ENCODE measurements at places on chromosomes 13 and 19.

DNA sequence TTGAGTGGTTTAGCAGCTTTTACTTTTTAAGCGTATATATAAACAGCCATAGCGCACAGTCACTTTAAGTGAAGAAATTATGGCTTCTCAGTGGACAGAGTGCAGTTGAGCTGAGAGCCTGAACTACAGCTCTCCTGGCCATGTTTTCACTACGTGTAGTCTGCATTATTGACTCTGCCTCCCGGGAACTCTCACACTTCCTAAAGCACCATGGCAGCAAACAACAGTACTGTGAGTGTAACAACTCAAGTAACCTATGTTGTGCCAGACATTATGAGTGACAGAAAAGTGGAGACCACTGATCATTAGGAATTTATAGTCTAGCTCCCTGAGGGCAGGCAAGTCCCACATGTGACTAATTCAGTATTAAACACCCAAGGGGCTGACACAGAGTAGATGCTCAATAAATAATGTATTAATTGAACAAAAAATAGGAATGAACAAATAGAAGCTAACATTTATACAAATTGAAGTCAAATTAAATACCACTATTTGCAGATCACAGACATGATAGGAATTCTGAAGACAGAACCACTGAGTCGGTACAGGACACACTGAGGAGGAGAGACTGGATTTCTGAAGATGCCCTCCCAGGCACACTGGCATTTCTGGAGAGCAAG, 19.7 kb downstream of the EFNB2 start:
- no peak for DNase-seq

- DNase-seq = no peak
Observed at GRCh38 chr13:113192902-113193301, 15.6 kb downstream of the PCID2 start.

- peak; percentile 62 for DNase-seq
Observed at GRCh38 chr13:75537401-75538365, at the start of gene COMMD6. Gene COMMD6 (minus strand): TSS chr13:75537841. CDS start chr13:75537805, 36 bp downstream.

DNA sequence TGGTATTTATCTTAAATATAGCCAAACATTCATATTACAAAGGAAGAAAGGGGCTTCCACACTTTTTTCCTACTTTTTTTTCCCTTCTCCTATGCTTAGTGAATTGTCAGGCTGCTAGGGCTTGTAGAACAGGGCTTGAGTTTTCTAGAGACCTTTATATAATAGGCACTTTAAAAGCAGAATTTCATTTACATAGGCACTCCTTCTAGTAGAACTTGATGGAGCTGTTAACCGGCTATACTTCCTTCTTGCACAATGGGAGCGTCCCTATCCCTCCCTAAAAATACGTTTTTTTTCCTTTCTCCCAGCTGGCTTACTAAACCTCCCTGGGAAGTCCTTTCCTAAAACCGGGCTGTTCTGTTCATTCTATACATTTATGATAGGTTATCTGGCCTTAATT, 1.1 kb downstream of the TRIM13 start:
- DNase-seq = no peak

DNA sequence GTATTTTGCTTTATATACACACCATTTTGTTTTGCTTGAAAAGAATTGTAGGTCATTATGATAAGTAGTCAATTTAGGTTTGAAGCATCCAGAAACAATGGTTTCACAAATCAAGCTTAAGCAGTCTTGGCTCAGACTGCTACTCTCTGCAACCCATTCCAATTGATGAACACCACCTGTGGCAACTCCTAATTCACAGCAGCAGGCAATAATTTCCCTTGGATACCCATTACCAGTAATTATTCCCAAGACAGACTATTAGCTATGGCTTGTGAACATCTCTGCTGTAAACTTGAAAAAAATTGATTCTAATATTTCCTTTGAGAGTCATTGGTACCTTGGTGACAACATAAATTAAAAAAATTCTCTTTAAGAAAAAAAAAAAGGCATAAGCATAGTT, 299.3 kb upstream of the SLITRK6 start:
- no peak for DNase-seq

DNA sequence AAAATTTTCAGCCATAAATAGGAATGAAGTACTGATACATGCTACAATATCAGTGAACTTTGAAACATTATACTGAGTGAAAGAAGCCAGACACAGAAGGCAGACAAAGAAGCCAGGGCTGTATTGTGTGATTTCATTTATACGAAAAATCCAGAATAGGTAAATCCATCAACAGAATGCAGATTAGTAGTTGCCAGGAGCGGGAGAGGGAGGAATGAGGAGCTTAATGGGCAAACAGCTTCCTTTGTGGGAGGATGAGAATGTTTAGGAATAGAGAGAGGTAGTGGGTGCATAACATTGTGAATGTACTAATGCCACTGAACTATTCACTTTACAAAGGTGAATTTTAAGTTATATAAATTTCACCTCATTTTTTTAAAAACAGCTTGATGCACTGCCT, 103.3 kb upstream of the SERTM1 start:
- DNase-seq = no peak

GRCh38 chr13:34243403-34243802, 425.5 kb downstream of the RFC3 start:
- DNase-seq = no peak

GRCh38 chr19:12785431-12786031, 5.8 kb upstream of the JUNB start:
- no peak for DNase-seq

Data from activated T-helper 9 cell treated with anti-CD3 and anti-CD28 coated beads, Interleukin-2, amount 50 U/mL, for 16 hours (primary cell).